ENCODE measurements at places on chromosomes 11 and 22.

DNA sequence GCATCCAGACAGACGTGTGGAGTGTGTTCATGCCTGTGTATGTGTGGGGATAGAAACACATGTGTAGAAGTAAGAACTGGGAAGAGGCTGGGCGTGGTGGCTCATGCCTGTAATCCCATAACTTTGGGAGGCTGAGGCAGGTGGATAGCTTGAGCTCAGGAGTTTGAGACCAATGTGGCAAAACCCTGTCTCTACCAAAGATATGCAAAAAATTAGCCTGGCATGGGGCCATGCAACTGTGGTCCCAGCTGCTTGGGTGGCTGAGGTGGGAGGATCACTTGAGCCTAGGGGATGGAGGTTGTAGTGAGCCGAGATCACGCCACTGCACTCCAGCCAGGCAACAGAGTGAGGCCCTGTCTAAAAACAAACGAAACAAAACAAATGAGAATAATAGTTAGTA is 1166.6 kb downstream of the TBC1D22A start:
- no peak for DNase-seq

GRCh38 chr11:74929431-74930363 is 19.2 kb downstream of the XRRA1 start:
- peak; percentile 86 for DNase-seq

DNA sequence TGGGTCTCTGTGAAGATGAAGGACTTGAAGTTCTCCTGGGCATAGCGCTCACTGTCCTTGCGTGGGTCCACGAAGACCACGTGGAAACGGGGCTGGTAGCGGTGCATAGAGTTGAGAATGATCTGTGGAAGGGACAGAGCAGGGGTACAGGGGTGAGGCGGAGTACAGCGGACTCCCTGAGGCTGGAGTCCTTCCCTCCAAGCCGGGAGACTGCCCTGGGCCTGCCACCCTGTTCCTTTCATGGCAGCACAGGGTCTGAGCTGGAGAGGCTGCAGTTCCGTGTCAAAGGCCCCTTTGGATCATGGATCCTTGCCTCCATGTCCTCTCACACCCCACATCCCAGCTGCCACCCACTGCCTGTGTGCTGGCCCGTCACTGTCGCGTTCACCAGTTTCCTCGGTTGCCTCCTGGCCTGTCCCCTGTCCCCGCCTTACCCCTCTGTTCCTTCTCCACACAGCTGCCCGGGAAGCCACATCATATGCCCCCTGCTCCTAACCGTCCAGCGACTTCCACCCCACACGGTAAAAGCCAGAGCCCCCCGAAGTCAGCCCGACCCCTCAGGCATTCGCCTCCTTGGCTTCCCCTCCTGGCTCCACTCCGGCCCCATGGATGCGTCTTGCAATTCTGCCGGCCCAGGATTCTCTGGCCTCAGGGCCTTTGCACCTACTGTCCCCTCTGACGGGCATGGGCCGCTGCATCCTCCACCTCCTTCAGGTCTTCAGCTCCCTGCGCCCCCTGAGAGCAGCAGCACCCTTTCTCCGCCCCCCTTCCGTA is 3.4 kb upstream of the NUDT8 start:
- DNase-seq: no peak

DNA sequence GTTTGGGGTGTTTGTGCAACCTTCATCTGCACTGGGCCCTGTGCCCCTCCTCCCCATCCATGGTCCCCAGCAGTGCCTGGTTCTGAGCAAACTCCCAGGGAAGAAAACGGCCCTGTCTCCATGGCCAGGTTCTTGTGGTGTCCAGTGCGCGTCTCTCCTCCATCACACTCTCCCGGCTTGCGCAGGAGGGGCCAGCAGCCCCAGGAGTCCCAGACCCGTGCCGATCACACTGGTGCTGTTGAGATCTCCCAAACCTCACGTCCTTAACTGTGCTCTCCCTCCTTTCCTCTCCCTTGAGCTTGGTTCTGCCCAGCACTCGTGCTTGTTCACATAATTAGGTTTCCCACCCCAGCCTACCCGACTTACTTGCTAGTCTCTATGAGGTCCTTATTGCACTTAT is 10.9 kb upstream of the GRK2 start:
- DNase-seq: no peak

GRCh38 chr11:89327885-89328284 is 150.2 kb downstream of the TYR start:
- DNase-seq: no peak

GRCh38 chr22:29907753-29908515 is 25.0 kb downstream of the MTMR3 start:
- peak; percentile 88 for DNase-seq

Measured in kidney capillary endothelial cell (primary cell).